Cortex of kidney (tissue), 1 donor: ENCODE measurements at places on chromosomes 4 and X.

DNA sequence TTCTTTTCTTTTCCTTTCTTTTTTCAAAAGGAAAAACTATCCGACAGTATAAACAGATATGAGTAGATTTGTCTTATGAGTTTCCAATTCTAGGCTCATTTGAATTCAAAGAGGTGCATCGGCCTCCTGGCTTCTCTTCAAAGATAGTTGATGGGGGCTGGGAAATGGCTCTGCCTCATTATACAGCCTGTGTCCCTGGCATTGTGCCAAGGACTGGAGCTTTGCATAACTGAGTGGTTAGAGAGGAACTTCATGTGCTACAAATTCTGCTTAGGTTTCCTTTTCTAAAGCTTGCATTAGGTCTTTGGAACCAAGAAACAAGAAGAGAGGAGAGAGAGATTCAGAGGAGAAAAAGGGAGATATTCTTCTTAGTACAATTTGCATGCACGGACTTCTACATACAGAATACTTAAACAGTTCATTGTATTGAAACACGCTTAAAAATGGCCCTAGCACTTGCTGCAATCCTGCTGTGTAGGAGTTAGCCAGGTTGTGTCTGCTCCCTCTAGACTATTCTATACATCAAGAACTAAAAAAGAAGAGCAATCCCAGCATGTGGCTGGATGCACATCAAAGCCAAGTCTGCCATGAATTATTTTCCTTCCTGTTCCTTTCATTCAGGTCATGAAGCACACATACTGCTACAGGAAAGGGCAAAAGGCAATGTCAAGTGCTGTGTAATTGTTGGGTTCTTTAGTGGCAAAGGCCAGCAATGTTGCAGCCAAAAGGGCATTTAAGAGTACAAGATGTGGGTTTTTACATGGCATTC is 70.9 kb downstream of the INTS12 start:
- DNase-seq, result no peak

- no peak for DNase-seq
Measured at GRCh38 chr4:19905024-19905423, 346.7 kb upstream of the SLIT2 start.

- DNase-seq, result no peak
Measured at GRCh38 chr4:162871990-162872389, 294.7 kb downstream of the NAF1 start.

DNA sequence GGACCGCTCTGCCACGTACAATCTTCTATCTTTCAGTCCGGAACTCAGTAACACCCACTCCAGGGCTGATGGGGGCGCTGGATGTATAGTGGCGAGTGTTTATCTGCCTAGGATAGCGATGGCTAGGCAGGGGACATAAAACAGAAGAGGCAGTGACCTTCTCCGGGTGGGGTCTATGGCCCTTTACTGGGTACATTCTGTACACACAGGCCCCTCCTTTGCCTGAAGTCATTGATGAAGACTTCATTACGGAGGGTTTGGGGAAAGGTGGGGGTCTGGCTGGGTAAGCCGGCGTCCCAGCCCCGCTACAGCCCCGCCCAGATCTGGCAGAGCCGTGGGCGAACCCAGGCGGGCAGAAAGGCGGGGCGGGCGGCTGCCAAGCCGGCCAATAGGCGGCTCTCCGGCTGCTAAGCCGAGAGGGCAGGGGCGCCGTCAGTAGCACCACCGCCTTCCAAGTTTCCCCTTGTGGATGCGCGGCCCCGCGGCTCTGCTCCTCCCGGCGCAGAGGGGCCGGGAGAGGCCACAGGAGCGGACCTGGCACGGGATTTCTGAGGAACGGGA is at the start of gene CHST7:
Gene CHST7 (plus strand): TSS at position 435 of the 561 bp plus-strand sequence. CDS start 167 bp downstream, outside the sequence.
- no peak for DNase-seq

- no peak for DNase-seq
Measured at GRCh38 chr4:177308847-177309521, 690 bp upstream of the NEIL3 start.

- DNase-seq, result no peak
Measured at GRCh38 chr4:159400558-159401225, 297.8 kb downstream of the RAPGEF2 start.

GRCh38 chr4:26964512-26964911 is 103.9 kb downstream of the STIM2 start:
- no peak for DNase-seq

DNA sequence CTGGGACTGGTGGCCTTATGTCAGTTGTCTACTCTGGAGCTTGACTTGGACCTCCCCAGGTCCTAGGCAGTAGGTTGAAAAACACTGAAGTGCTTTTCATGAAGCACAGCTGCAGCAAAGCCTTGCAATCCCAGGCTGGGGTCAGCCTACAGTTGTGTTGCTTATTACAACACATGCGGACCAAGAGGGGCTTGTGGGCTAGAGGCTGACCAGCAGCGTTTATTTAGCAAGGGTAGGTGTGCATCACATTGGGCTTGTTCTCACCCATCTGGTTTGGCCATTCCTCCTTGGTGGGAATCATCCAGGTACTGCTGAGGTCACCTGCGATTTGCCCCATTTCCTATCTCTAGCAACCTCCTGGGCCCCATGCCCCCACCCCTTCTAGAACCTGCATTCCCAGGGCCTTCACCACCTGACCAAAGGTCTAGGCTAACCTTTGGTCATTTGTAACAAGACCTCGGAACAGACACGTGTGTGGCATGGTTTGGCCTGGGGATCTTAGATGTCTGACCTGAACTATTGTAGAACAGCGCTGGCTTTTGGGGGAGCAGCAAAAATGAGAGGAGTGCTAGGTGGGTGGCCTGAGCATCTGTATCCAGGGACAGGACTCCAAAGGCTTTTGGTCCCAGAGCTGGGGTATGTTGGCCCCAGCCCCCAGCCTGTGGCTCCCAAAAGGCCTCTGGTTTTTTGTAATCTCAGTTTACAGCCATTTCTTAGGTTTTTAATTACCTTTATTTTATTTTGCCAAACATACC is 3.0 kb downstream of the RPL10 start:
- DNase-seq, result no peak

- no peak for DNase-seq
Measured at GRCh38 chr4:88737307-88737941, 39.8 kb upstream of the NAP1L5 start.

DNA sequence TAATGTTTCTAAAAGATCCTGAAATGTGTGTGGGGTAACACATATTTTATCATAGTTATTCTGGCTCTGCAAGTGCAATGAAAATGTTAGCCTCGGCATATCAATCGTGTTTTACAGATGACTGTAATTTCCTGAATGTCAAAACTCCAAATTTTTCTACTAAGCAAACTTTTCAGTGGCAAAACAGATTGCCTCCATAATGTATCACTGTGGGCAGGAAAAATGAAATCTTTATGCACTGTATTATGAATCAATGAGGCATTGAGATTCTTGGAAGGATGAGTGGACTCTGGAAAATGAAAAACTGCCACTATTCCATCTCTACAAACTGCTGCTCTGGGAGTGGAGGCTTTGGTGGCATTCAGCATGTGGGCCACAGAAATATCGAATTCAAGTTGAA is 160.1 kb upstream of the MBNL3 start:
- no peak for DNase-seq

DNA sequence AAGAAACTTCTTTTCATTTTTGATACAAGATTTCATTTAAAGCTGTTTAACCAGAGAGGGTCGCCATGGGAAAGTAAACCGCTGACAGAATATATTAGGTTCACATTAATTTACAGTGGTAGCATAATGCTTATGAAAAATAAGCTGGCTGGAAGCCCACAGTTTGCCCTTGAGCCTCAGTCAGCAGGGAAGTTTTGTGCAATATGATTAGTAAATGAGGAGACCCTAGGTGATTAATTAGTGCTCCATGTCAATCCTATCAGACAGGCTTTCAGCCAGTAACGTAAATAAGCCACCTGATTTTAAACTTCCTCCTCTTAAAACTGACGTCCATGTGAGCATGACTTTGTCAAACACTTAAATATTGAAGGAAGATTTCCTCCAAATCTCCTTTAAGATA is 134.2 kb downstream of the TSPAN5 start:
- no peak for DNase-seq

DNA sequence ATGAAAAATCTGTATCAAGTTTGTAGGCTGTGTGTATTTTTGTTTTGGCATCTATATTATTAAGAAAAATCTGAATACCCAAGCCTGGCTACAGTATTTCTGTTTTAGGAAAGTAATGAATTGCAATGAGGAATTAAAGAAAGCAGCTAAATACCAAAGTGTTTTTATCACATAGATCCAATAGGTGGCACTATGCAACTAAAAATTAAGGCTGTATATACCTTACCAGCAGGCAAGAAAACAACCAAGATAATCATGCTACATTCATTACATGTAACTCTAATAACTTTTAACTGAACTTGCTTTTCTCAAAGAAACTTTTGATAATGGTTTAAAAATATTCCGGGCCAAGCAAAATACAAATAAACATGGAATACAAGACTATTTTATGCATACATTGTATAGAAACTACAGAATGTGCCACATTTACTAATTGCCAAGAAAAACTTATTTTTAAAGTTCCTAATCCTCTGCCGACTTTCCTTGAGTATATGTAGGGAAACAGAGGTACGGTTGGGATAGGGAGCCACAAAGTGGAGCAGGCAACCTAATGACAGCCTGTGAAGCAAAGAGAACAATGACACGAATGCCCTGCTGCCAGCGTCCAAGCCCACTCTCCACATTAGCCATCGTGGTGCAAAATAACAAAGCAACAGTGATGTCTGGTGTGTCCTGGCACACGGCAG is 63.7 kb downstream of the SEC24D start:
- DNase-seq, result no peak

- no peak for DNase-seq
Measured at GRCh38 chr4:85747882-85748491, 273.0 kb downstream of the ARHGAP24 start.

- no peak for DNase-seq
Measured at GRCh38 chr4:155571184-155571944, 95.3 kb upstream of the GUCY1A1 start.

DNA sequence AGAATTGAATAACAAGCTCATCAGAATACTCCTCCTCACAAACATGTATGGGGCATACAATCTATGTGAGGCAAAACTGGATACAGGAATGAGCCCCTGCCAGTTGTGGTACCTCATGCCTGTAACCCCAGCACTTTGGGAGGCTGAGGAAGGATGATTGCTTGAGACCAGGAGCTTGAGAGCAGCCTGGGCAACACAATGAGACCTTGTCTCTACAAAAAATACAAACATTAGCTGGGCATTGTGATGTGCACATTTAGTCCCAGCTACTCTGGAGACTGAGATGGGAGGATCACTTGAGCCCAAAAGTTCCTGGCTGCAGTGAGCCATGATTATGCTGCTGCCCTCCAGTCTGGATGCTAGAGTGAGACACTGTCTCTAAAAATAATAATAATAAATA is 611.0 kb downstream of the NLGN4X start:
- DNase-seq, result no peak

- no peak for DNase-seq
Measured at GRCh38 chr4:3047464-3048286, 26.7 kb downstream of the HTT-AS start.

GRCh38 chr4:123327346-123327745 is 69.2 kb upstream of the SPRY1 start:
- DNase-seq, result no peak

- no peak for DNase-seq
Measured at GRCh38 chrX:6468706-6469105, 66.2 kb downstream of the VCX3A start.

- DNase-seq, result no peak
Measured at GRCh38 chr4:88742561-88742960, 44.9 kb upstream of the NAP1L5 start.

DNA sequence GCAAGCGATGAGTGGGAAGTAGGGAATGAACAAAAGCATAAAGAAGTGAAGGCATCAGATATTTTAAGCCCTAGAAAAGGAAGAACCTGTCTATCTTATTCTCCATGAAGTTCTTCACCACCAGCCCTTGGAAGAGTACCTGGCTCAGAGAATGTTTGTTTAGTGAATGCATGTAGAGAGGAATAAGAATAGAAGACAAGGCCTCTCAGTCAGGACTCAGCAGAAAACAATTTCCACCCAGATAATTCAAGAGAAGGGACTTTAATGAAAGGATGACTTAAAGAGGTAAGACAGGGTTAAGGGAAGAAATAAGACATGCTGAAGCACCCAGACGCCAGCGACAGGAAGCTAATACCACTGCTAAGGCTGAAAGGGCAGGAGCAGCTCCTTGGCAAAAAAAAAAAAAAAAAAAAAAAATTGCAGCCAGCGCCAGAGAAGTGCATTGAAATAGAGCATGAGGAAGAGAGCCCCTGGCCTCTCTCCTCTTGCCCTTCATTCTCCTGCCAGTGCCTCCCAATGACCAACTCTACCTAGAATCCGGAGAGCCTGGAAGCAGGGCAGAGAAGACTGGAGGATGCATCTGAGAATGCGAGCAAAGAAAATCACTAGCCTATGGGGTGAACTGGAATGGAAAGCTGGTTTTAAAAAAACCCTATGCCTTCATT is 47.2 kb upstream of the RASGEF1B start:
- DNase-seq, result no peak

DNA sequence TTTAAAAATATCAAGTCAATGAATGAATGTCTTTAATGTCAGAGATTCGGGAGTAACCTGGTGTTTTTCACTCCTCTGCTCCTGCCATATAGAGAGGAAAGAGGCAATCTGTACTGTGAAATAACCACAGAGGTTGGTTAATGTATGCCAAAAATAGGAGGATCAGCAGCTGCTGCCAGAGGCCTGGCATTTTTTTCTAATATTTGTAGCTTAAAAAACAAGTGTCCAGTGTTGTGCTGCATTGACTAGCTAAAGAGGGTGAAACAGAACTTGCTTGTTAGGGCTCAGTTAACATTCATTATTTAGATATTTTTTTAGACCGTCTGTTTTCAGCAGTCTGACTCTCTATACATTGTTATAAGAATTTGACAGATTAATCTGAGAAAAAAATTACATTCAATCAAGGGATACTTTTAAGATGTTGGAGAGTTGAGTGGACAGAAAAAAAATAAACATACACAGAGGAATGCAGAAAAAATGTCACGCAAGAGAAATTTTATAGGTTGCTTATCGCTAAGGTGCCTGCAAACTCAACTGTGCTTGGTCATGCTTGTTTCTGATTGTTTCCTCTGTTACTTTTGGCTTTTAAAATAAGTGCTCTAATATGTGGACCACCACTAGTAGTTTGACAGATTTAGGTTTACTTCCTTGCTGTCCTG is 392.3 kb upstream of the GALNT7 start:
- no peak for DNase-seq

GRCh38 chr4:8419222-8420041 is 21.1 kb downstream of the ACOX3 start:
- no peak for DNase-seq

DNA sequence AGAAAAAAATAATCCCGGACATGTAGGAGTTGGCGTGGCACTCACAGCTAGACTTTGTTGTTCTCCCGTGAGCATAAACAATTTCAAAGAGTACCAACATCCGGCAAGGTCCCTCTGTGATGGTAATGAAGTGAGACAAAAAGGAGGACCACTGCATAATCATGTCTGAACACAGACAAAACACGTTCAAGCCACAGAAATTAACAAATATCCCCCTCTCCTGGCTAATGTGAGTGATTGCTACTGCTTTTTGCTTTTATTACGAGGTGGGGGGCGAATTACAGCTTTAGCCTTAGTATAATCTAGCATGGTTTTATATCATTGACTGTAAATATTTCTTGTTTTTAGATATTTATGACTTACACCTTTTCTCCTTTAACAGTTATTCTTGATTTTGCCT is 118.5 kb downstream of the PLS3 start:
- DNase-seq, result no peak

- DNase-seq, result no peak
Measured at GRCh38 chrX:118271775-118272174, 74.1 kb upstream of the WDR44 start.

- DNase-seq, result no peak
Measured at GRCh38 chr4:93670434-93670833, 158.1 kb upstream of the ATOH1 start.

- no peak for DNase-seq
Measured at GRCh38 chr4:1193206-1194009, 21.0 kb upstream of the SPON2 start.

- no peak for DNase-seq
Measured at GRCh38 chrX:17803449-17803848, 57.6 kb downstream of the RAI2 start.
